SK-N-DZ (cell line): ENCODE measurements at places on chromosomes 2 and 18.

- no peak for DNase-seq
Measured at GRCh38 chr2:113283704-113284284, 5.1 kb upstream of the PAX8 start.

- DNase-seq = no peak
Measured at GRCh38 chr2:235433860-235434259, 60.0 kb upstream of the AGAP1 start.

GRCh38 chr18:77207540-77207939 lies 42.1 kb upstream of the GALR1 start:
- DNase-seq = no peak

DNA sequence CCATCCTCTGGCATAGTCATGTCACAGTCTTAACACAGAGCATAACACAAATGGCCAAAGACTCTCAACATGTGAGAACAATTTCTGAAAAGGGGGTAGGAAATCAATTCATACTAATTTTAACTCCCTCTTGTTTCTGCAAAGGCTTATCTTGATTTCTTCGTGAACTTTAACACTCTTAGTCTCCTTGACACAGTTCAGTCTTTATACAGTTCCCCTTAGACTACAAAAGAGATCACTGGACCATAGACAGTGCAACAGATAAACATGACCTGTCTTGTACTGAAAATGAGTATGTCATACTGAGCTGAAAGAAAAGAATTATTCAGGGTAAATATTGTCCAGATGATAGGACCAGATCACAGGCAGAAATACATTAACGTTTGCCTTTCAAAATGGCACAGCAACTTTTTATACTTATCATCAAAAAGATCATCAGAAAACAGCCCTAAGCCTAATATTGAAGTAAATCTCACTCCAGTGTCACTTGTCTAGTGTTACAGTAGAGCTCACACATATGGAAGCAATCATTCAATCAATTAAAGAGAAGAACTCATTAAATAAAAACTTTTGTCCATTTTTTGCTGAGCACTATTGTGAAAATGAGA lies 56.4 kb upstream of the VRK2 start:
- DNase-seq = no peak

GRCh38 chr2:224925061-224925809 lies 117.0 kb downstream of the DOCK10 start:
- DNase-seq = no peak

- DNase-seq = no peak
Measured at GRCh38 chr18:28905509-28905908, 728.6 kb upstream of the CDH2 start.

- no peak for DNase-seq
Measured at GRCh38 chr18:3219241-3219630, 532 bp downstream of the MYOM1 start.

GRCh38 chr2:197950724-197951123 lies 146.3 kb downstream of the PLCL1 start:
- no peak for DNase-seq
